ENCODE measurements at places on chromosomes 1 and 21. TPM values are rescaled to one million over a fixed set of nuclear protein-coding genes. Genes with fewer than 3 reads are reported as not detected.

DNA sequence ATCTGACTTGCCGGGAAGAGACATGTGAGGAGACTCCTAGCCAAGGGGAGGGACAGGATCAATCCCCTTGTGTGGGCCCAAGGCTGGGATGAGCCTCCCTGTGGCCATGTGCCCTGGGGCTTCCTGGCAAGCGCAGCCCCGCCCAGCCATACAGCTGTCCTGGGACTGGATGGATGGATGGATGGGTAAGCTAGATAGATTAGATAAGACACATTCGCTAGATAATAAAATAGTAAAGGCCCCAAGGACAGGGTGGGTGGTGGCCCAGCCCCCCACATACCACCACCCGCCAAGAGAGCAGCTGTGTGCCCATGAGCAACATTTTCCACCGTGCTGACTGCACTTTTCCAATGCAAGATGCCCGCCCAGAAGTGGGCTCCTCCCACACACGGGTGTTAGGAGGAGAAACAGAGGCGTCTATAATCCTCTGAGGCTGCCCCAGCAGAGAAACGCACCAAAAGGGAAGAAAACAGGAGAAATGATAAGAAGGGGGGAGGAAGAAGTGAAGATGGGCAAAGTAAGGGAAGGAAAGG is 25.1 kb downstream of the ZBTB17 start:
- H3K36me3 ChIP-seq: peaks cover 31% of the 10 kb centered on the region
- no peaks in the 10 kb centered on the region for H3K27me3 ChIP-seq
- DNase-seq: peak; percentile 65
- peak overlapping the region; percentile 0 for H3K4me3 ChIP-seq
- peaks cover 73% of the 10 kb centered on the region for H3K4me1 ChIP-seq
- H3K27ac ChIP-seq: peak overlapping the region; percentile 68

DNA sequence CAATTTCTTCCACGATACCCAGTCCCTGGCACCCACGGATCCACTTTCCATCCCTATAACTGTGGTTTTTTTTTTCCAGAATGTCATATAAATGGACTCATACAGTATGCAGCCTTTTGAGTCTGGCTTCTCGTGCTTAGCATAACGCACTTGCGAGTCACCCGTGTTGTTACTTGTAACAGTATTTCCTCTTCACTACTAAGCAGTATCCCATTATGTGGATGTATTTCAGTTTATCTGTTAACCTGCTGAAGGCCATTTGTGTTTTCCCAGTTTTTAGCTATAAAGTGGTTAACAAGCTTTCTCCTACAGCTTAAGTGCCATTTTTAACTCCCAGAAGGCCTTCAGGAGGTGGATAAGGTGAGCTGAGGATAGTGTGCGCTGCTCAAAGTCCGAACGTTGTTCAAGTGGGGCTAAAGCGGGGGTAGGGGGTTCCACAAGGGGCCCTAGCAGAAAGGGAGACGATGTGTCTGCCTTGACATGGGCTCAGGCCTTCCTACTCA is 829 bp downstream of the ADAR start:
- DNase-seq: peak; percentile 34
- no peaks in the 10 kb centered on the region for H3K27me3 ChIP-seq
- H3K4me3 ChIP-seq: peak overlapping the region; percentile 85
- peaks cover 71% of the 10 kb centered on the region for H3K4me1 ChIP-seq
- peak overlapping the region; percentile 97 for H3K27ac ChIP-seq

DNA sequence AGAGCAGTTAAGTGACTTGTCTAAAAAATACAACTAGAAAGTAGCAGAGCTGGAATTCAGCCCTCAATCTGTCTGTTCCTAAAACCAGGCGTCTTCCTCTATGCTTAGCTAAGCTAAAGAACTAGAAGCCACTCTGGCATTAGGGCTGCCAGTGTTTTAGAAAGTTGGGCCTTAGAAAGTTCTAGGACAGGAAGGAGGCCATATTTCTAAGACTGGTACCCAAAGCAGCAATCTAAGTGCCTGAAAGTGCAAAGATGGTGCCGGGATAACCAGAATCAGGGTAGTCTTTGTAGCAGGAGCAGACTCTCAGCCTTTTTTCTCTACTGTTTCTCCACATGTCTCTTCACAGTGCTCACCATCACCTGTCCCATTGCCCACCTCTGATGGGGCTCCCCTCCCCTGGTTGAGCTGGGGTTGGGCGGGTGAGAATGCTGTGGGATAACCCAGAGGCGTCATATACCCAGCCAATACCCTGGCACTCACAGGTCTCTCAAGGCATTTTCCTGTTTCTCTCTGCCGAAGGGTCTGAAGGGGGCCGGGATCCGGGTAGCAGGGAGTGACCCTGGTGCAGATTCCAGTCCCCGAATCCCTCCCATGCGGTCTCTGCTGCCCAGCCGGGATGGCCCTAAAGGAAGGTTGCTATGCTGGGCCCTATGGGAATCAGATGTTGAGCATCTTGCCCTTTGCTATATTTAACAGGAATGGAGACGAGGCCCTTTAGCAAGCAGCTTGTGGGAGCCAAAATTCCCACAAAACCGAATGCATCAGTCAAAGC is 1.1 kb upstream of the RCSD1 start:
- DNase-seq: no peak
- H3K36me3 ChIP-seq: peaks cover 59% of the 10 kb centered on the region
- peaks cover 70% of the 10 kb centered on the region for H3K4me1 ChIP-seq
- no peaks in the 10 kb centered on the region for H3K27me3 ChIP-seq

DNA sequence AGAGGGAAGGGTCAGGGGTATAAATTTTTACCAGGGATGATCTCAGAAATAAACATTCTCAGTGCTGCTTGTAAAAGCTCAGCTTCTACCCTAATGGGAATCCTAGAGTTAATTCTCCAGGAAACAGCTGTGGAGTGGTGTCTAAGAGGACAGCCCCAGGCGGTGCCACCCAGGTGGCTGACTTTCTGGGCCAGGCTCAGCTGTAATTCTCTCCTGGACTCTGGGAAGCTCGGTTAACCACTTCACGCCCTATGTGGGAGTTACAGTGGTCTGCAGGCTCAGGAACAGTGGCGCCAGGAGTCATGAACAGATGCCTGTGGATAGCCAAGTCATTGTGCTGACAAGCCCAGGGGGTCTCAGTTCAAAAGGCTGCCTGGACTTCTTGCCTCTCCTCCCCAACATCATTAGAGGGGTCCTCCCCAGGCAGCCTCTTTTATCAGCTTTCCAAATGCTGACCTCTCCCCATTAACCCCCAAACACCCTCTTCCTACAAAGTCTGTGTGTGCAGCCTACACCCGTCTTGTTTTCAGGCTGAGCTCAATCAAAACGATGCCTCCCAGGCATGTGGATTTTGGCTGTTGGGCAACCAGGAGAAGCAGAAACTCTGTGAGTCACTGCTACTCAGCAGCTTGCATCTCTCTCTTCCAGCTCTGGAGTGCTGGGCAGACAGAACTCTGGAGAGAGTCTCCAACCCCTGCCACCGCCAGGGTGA is 1.2 kb downstream of the HHIPL2 start:
- H3K27me3 ChIP-seq: peaks cover 11% of the 10 kb centered on the region
- DNase-seq: no peak
- no peaks in the 10 kb centered on the region for H3K4me1 ChIP-seq
- no peak overlapping the region for H3K4me3 ChIP-seq

DNA sequence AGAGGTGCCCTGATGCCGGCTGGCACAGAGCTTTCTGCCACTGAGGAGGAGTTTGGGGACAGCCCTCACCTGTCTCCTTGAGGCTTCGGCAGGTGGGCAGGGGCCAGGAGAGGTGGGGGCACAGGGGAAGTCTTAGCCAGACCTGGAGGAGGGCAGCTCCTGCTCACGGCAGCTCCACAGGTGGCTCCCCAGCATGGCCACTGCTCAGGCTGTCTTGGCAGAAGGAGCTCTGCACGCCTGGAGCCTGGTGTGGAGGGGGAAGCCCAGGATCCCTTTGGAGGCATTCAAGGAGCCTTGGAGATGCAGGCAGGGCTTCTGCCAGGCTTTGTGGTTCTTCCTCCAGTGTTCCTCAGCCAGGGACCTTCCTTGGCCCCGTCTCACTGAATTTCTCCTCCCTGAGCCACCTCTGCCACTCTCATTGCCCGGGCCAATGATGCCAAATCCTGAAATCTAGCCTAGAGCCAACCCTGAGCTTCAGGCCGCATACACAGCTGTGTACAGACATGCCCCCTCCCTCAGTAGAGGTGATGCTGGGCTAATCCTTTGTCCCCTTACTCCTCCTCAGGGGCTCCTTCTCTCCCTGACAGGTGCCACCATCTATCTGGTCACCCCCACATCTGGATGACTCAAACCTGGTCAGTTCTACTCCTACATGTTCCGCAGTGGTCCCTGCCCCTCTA is 251.8 kb upstream of the VAMP3 start:
- no peak overlapping the region for H3K4me3 ChIP-seq
- H3K4me1 ChIP-seq: no peaks in the 10 kb centered on the region
- H3K27me3 ChIP-seq: no peaks in the 10 kb centered on the region
- no peak for DNase-seq
- no peak overlapping the region for H3K27ac ChIP-seq

GRCh38 chr1:8023287-8023994 is 2.7 kb downstream of the ERRFI1 start:
- peaks cover 57% of the 10 kb centered on the region for H3K27me3 ChIP-seq
- no peak for DNase-seq
- no peak overlapping the region for H3K4me3 ChIP-seq
- peaks cover 10% of the 10 kb centered on the region for H3K4me1 ChIP-seq

- no peak overlapping the region for H3K4me3 ChIP-seq
- H3K36me3 ChIP-seq: no peaks in the 10 kb centered on the region
- peaks cover 51% of the 10 kb centered on the region for H3K27me3 ChIP-seq
- no peak for DNase-seq
Observed at GRCh38 chr1:209597499-209597898, 14.0 kb downstream of the CAMK1G start.

- no peaks in the 10 kb centered on the region for H3K4me1 ChIP-seq
- H3K36me3 ChIP-seq: no peaks in the 10 kb centered on the region
- H3K27me3 ChIP-seq: no peaks in the 10 kb centered on the region
- DNase-seq: no peak
- no peak overlapping the region for H3K4me3 ChIP-seq
Observed at GRCh38 chr1:30325085-30325935, 398.1 kb downstream of the MATN1 start.

DNA sequence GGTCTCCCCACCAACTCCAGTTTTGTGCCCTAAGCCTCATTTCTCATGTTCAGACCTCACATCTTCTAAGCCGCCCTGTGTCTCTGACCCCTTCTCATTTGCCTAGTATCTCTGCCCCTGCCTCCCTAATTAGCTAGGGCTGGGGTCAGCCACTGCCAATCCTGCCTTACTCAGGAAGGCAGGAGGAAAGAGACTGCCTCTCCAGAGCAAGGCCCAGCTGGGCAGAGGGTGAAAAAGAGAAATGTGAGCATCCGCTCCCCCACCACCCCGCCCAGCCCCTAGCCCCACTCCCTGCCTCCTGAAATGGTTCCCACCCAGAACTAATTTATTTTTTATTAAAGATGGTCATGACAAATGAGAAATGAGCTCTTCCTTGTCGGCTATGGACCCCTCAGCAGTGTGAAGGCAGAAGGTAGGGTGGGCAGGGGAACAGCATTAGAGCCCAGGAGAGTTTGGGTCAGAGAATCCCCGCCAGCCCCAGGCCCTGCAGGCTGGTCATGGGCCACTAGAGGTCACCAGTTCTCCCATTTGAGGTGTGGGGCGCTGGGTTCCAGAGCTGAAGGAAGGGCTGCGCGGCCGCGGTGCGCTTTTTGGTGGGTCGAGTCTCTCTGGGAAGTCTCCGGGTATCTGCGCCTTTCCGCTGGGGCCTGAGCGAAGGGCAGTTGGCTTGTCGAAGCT is 11.5 kb downstream of the ADAMTSL4 start:
- H3K27ac ChIP-seq: peak overlapping the region; percentile 99
- H3K36me3 ChIP-seq: peaks cover 2% of the 10 kb centered on the region
- peak; percentile 91 for DNase-seq
- H3K4me3 ChIP-seq: peak overlapping the region; percentile 90

Gene MRPL9
- total RNA-seq: 121 TPM

Gene LYPD8
- total RNA-seq: not detected

Measured in activated CD8-positive, alpha-beta T cell treated with anti-CD3 and anti-CD28 coated beads, Interleukin-2, amount 10 ng/mL, durations not matched to agents 7 days and 5 days (primary cell).